Esophagus squamous epithelium (tissue), 5 donors: ENCODE measurements at places on chromosomes 2 and 18.

- DNase-seq, result no peak
Measured at GRCh38 chr18:67582488-67582887, 66.0 kb upstream of the DSEL start.

DNA sequence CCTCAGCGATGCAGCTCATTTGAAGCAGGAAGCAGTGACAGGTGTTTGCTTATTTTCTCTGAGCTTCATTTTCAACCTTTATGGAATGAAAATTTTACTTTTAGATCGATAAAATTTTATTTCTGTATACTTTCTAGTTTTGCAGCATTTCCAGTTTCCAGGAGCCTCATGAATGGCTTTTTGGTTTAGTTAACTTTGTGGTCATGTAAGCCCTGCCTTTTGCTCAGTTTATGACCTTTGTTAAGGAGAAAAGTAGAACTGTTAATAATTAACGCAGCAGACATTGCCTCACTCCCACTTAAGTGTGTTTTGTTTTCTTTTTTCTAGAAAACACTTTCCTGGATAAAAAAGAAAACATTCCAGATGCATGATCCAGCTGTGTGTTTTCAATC, 4.4 kb upstream of the FARP2 start:
- no peak for DNase-seq

DNA sequence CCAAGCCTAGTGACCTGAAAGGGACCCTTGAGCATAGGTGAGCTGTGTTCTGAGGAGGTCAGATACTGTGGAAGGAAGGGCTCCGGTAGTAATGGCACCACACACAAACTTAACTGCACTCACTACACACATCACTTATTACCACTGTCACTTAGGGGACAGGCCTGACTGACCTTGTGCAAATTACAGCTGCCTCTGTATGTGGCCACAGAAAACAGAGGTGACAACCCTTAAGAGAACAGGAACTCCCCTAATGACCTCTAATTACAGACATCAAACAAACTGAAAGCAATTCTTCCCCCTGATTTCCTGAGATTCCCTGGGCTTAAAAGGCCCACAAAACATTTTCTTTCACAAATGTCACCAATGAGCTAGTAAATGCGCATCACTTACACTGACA, 360.6 kb downstream of the RND3 start:
- no peak for DNase-seq

GRCh38 chr2:85277416-85278158, 50.2 kb downstream of the TGOLN2 start:
- no peak for DNase-seq

DNA sequence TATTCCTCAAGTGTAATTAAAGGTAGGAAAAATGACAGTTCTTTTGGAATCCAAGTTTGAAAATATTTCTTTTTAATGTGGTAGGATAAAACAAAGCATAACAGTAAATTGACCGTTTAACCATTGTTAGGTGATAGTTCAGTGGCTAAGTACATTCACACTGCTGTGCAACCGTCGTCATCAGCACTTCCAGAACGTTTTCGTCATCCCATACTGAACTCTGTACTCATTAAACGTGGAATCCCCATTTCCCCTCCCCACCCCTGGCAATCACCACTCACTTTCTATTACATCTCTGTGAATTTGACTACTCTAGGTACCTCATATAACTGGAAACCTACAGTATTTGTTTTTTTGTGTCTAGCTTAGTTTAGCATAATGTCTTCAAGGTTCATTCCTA, 32.9 kb upstream of the FZD5 start:
- DNase-seq, result no peak

- no peak for DNase-seq
Measured at GRCh38 chr2:65536596-65536995, 104.2 kb upstream of the SPRED2 start.

GRCh38 chr2:216086207-216086893, 4.6 kb downstream of the TMEM169 start:
- DNase-seq, result no peak

GRCh38 chr2:71699428-71699827, 246.1 kb downstream of the DYSF start:
- no peak for DNase-seq

DNA sequence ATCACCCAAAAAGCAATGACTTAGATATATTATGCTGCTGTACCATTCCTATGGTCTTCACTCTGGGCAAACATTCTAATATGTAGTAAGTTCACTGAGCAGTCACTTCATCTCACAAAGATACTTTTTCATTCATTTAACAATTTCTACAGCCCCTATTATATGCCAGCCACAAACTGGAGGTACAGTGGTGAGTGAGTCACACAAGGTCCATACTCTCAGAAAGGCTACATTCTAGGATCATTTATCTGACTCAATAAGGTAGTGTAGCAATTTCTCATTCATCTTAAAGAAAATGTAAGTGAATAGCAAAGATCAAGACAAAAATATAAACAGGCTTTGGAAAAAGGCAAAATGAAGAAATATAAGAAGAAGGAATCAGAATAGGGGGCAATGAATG, 40.5 kb downstream of the NHEJ1 start:
- DNase-seq, result no peak

DNA sequence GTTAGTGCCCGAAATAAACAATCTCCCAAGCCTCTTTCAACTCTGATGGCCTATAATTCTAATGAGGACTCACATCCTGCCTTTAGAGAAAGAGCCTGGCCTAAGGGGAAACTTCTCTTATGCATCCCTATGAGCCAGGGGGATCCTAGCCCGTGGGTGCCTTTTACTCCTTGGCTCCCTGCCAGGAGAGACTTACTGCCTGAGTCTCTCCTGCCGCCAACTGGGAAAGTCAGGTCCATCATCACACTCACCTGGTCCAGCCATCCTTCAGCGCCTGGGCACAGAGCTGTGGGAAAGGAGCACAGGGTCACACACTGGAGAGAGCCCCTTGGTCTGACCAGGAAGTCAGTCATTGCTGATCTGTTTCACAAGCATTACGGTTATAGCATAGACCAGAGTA, 24.1 kb downstream of the ENOSF1 start:
- no peak for DNase-seq

- no peak for DNase-seq
Measured at GRCh38 chr2:140892911-140893637, 1237.7 kb downstream of the LRP1B start.

DNA sequence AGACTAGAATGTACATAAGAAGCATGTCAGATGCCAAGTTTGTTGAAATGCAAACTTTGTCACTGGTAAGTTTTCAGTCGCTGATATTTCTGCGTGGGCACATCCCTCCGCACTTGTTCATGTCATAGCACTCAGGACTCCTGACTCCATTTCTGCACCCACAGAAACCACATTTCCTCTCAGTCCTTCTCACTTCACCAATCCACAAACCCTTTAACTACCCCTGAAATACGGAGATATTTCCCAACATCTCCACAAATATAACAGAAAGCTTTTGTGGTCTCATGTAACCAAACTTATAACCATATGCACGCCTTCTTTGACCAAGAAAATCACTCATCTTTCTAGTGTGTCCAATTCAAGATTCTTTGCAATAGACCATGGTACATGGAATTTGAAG, 276.9 kb upstream of the ERBB4 start:
- DNase-seq, result no peak

GRCh38 chr2:188042412-188042811, 249.3 kb upstream of the GULP1 start:
- DNase-seq, result no peak

DNA sequence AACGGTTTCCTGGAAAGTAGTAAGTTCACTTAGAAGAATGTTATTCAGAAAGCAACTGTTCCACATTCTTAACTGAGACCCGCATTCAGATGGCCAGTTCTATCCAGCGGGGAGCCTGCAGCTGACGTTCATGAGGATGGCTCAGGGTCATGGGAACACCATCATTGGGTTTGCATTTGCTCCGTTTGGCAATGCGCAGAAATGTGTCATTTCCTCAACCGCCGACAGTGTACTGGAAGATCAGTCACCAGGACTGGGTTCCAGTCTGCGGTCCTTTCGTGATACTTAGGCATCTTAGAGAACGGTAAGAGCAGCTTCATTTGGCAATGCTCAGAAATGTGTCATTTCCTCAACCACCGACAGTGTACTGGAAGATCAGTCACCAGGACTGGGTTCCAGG, 104.0 kb downstream of the DNER start:
- no peak for DNase-seq

GRCh38 chr2:174635776-174636404, 38.3 kb upstream of the WIPF1 start:
- DNase-seq, result no peak

DNA sequence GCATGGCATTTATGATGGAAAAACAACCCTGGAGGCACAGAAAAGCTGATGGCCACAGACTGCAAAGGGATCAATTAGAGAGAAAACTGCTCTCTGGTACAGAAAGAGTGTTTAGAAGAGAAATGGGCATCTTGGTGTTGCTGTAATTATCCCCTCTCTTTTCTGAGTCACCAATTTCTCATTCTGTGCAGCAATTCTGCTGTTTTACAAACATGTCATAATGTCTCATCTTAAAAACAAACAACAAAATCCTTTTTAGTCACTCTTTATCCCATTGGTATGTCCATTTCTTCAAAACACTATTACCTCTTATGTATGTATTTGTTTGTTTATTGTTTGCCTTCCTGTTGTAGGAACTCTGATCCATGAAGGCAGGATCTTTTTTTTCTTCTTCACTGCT, 73.9 kb upstream of the HK2 start:
- DNase-seq, result no peak

- no peak for DNase-seq
Measured at GRCh38 chr2:236782938-236783337, 213.3 kb downstream of the ACKR3 start.

DNA sequence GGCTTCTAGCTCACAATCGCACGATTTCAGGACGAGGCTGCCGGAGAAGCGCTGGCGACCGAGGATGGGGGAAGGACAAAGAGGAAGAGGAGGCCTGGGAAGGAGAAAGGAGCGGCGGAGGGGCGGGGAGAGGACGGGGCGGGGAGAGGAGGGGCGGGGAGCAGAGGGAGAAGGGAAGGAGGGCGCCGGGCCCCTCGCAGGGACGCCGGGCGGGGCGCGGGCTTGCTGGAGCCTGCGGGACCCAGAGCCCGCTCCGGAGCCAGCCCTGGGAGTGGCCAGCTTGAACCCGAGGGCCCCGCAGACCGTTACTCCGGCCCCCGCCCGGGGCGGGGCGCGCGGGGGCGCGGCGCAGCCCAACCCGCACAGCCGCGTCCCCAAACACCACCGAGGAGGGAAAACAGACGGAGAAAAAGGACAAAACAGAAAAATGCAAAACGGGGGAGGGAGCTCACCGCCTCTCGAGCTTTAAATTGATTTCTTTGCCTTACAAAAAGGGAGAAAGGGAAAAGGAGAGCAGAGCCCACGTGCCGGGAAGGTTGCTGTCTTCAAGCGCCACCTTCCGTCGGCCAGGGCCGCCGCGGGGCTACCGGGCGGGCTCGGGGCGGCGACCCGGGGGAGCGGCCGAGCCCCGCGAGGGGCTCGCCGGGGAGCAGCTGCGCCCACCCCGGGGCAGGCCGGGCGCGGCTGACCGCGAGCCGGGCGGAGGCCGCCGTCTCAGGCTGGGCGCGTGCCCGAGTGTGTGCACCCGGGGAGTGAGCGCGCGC, 781 bp upstream of the SOX11 start:
- no peak for DNase-seq

GRCh38 chr2:231015478-231015877, 19.6 kb downstream of the SPATA3 start:
- DNase-seq, result no peak

DNA sequence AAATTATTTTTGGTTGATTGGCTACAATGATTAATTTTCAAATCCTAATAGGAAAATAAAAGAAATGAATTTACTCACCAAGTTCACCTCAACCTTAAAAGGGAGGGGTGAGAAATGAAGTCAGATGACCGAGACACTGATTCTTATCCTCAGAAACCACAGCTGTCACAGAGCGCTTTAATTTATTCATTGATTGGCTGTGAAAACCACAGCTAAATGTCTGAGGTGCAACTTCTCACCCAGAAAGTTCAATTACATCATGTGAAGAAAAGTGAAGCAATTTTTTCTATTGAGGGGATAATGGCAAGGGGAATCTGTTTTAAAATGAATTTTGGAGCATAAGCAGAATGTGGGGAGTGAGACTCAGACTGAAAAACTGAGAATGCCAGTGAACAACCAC, 128.4 kb downstream of the RNF152 start:
- DNase-seq, result no peak

- DNase-seq, result no peak
Measured at GRCh38 chr2:88659538-88659915, 31.9 kb upstream of the RPIA start.

DNA sequence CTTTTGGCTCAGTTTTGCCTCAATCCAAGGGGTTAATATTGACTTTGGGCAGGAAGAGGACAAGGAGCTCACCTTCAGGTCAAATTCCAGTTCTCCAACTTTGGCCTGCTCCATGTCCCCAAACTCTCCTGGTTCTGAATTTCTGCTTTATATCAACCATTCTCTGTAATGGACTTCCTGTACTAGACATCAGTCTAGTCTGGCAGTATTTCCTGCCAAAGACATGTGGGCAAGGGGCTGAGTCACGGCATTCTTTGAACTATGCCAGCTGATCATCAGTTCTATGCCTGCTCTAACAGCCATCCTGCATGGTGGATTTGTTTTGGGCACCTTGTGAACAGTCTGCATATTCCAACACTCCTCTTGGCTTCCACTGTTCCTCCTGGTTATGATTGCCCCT, 199.4 kb downstream of the ZEB2 start:
- DNase-seq, result no peak

GRCh38 chr18:79549638-79550000, 130.0 kb upstream of the CTDP1 start:
- no peak for DNase-seq

DNA sequence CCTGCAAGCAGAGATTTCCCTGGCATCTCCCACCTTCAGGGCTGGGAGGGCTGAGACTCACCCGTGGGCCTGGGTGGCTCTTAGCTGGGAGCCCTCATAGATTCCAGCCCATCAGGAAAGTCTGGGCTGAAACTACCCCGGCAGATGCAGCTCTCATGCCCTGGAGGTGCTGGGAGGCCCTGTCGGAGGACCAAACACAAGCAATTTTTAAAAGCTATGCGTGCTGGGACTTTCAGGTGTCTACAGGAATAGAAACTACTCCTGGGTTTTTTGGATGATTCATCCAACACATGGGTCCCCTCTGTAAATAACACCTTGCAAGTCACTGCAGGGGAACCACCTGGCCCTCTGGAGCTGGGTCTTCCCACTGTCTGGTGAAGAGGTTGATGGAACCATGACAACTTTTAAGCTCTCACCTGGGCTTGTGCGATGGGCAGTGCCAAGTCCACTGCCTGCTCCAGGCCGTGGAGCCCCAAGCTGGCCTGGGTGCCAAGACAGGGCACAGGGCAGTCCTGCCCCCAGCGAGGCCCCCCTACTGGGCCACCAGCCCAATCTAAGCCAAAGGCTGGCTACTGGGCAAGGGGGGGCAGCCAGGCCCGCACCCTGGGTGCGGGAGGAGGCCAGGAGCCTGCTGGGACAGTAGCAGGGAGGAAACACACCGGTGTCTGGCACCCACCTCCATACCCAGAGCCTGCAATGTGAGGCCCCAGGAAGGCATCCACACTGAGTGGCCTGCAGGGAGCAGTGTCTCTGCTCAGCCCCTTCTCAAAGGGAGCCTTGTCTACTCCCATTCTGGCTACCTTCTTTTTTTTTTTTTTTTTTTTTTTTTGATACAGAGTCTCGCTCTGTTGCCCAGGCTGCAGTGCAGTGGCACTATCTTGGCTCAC, 1.1 kb upstream of the GPR55 start:
- no peak for DNase-seq
